ENCODE measurements at places on chromosomes 3 and 15.

DNA sequence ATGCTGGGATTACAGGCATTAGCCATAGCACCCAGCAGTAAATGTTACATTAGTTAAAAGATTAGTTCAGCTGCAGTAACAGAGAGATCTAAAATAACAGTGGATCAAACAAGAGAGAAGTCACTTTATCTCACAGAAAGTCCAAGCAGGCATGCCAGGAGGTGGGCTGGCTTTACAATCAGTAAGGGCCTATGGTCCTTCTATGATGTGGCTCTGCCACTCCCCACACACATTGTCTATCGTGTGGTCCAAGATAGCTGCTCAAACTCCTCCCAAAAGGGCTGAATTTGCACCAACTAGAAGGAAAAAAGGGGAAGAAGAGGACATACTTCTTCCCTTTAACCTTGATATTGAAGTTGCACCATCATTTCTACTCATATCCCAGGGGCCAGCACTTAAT lies 4.6 kb upstream of the RUVBL1 start:
- no peak for DNase-seq

DNA sequence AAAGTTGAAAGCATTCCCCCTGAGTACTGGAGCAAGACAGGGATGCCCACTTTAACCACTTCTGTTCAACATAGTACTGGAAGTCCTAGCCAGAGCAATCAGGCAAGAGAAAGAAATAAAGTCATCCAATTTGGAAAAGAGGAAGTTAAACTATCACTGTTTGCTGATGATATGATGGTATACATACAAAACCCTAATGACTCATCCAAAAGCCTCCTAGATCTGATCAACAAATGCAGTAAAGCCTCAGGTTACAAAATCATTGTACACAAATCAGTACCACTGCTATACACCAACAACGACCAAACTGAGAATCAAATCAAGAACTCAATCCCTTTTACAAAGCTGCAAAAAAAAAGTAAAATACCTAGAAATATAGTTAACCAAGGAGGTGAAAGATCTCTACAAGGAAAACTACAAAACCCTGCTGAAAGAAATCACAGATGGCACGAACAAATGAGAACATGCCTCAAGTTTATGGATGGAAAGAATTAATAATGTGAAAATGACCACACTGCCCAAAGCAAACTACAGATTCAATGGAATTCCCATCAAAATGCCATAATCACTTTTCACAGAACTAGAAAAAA lies 40.3 kb downstream of the RPL39L start:
- no peak for DNase-seq

GRCh38 chr3:13111173-13111872 lies 38.1 kb upstream of the IQSEC1 start:
- DNase-seq, result no peak

- no peak for DNase-seq
Observed at GRCh38 chr15:58361273-58361759, 70.5 kb upstream of the LIPC start.

DNA sequence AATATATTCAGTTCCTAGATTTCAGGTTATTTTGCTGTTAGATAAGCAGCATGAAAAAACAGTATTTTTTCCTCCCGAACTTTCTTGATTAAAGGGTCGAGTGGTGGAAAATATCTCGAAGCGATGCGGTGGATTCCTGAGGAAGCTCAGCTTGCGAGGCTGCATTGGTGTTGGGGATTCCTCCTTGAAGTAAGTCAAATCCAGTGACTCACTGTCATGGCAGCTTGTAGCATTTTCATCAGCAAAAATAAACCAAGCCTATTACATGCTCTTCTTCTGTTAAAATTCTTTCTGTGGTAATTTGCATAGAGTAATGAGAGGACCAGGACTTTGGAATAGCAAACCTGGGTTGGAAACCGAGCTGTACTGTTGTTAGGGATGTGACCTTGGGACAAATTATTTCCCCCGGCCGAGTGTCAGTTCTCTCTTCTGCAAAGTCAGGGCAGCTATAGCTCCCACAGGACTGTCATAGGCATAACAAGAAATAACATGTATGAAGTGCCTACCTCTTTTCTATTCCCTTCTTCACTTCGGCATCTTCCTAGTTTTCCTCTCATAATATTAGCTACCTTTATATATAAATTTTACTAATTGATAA lies 75.6 kb downstream of the UBP1 start:
- no peak for DNase-seq
